ENCODE measurements at places on chromosomes 11 and 22. TPM values are rescaled to one million over a fixed set of nuclear protein-coding genes. Genes with fewer than 3 reads are reported as not detected.

GRCh38 chr11:61061081-61061826 is 41.0 kb upstream of the CD5 start:
- no peak for DNase-seq

- DNase-seq = no peak
Observed at GRCh38 chr11:122139595-122139866, 23.5 kb upstream of the BLID start.

The C11orf91 gene
- total RNA-seq = not detected

The OR5I1 gene
- not detected for total RNA-seq

DNA sequence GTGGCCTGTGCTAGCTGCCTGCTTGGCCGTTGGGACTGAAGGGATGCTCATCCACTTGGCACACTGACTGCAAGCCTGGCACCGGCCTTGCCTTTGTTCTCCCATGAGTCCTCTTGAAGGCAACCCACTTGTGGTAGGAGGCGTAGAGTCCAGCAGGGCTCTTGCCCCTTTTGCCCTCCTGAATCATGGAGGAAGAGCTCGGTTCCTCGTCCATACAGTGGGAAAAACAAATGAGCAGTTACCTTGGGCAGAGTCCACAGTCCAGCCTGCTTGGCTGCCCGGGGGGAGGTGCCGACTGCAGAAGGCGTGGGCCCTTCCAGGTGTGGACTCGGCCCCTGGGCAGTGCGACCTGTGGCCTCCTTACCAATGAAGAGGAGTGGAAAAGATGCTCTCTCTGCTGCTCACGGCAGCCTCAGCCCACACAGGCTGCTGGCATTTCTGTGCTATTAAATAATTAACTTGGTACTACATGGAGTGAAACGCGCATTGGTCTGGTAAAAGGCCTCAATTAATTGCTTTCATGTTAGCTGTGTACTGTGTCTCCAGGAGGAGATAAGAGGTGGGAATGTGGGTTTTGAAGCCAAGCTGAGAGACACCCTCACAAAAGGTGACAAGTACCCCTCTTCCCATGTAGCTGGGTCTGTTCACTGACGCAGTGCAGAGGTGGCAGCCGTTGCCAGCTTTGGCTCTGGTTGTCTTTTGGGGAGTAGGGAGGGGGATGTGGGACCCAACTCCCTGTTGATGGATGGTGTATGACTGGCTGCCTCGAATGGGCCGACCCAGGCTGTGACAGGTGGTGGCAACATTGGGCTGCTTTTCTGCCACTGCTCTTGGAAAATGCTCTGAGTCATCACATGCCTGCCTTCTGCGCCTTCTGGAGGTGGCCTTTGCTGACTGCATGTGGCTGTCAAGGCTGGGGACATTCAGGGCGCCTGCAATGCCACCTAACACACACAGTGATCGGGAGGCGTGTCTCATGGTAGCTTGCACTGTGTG is 26.8 kb upstream of the B3GAT1 start:
- DNase-seq = no peak

The LRRC10B gene
- 4.8 TPM for total RNA-seq

DNA sequence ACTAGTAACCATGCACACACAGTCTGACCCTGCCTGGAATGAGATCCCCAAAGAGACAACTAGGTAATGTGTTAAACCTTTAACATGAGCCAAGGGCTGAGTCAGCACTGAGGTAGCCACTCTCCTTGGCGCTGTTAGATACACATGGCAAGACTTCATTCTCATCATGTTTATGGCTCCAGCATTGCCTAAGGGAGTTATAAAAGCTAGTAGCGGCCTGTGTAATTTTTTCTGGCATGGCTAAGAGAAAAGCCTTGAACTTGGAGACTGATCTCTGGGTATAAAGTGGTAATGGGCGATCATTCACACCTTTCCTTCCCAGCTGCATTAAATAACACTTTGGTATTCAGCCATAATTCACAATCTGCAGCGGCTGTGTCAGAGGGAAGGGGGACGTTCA is 779.7 kb upstream of the LRRC4C start:
- DNase-seq = no peak

DNA sequence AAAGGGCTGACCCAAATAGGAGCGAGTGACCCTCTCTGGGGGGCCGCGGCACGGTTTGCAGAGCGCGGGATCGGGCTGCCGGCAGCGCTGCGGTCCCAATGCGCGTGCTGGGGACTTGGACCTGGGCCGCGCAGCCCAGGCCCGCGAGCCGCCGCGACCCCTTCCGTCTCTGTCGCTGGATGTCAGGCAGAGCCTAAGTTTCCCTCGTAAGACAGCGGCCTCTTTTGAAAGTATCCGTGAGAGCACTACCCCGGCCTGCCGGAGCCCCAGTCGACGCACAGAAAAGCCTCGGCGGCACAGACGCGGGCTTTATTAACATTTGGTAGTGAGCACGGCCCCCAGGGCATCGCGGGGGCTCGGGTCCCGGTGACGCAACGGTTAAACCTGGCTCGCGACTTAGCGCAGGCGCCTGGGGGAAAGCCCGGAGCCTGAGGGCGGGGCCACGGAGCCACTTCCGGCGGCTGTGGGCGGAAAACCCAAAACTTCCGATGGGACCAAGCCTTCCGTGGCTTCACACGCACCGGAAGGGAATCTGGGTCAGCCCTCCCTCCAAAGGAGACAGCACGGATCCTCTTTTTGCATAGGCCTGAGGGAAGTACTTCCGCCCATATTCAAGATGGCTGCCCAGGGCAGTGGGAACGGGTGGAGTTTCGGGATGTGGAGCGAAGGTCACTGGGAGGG is 14.8 kb downstream of the BAD start:
- DNase-seq = peak; percentile 97

The PTGDR2 gene
- total RNA-seq = 4.3 TPM

The PATE2 gene
- total RNA-seq = 1.9 TPM

- no peak for DNase-seq
Observed at GRCh38 chr11:4699697-4700435, 2.2 kb upstream of the OR51E2 start.

DNA sequence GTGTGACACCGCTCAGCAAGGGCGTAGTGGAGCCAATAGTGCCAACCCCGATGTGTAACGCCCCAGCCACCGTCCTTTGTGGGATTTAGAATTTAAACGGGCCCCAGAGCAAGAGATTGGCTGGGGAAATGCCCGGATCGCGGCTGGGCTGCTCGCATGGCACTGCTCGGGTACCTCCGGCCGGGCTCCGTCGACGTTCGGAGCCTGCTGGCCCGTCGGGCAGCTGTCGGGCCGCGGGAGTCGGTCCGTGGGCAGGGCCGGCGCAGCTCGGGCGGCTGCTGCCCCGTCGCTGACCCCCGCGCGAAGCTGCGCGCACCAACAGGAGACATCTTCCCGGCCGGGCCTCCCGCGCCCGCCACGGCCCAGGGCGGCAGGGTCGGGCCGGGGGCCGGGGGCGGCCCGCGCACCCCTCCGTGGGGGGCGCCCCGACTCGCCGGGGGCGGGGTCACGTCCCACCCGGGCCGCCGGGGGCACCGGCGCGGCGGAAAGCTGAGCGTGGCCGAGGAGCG is 1.3 kb upstream of the KDM2A start:
- peak; percentile 20 for DNase-seq

The PANX2 gene
- 49.9 TPM for total RNA-seq

DNA sequence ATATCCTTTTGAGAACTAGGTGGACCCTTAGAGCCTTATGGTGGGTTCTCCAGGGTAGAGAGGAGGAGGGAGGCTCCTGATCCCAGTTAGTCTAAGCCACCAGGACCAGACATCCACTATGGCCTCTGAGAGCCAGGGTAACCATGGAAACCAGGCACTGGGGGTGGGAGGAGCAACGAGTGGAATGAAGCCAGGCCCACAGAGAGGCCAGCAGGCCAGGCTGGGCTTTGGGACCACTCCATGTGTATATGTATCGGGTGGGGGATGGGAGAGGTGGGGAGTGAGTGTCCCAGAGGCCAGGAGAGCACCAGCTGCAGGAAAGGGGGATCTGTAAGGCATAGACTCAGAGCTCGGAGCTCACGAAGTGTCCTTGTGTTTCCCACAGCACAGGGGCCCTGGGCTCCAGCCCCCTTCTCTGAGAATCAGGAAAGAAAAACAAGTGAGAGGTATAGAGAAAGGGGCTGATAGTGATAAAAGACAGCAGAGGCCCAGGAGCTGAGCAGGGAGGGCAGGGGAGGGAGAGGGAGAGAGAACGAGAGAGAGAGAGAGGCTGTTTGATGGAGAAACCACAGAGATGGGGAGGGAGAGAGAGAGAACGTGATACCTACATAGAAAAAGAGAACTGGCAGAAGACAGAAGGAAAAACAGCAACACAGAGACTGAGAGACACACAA is 15.5 kb upstream of the TSPAN18 start:
- DNase-seq = no peak
